Right hindlimb (tissue), 1 donor: ENCODE measurements at places on chromosomes 5 and 9.
A peak's percentile ranks its signal among the peaks of the same experiment; 100 is the strongest.

GRCh38 chr9:131237291-131237690 lies 39.0 kb downstream of the FAM78A start:
- no peak for DNase-seq

GRCh38 chr5:151966046-151966445 lies 41.4 kb upstream of the GLRA1 start:
- no peak for DNase-seq

- no peak for DNase-seq
Observed at GRCh38 chr5:124671193-124671592, 75.2 kb downstream of the ZNF608 start.

- DNase-seq: no peak
Observed at GRCh38 chr5:15183520-15183919, 311.9 kb upstream of the ANKH start.

GRCh38 chr9:126128494-126129142 lies 198.0 kb upstream of the MVB12B start:
- DNase-seq: no peak

DNA sequence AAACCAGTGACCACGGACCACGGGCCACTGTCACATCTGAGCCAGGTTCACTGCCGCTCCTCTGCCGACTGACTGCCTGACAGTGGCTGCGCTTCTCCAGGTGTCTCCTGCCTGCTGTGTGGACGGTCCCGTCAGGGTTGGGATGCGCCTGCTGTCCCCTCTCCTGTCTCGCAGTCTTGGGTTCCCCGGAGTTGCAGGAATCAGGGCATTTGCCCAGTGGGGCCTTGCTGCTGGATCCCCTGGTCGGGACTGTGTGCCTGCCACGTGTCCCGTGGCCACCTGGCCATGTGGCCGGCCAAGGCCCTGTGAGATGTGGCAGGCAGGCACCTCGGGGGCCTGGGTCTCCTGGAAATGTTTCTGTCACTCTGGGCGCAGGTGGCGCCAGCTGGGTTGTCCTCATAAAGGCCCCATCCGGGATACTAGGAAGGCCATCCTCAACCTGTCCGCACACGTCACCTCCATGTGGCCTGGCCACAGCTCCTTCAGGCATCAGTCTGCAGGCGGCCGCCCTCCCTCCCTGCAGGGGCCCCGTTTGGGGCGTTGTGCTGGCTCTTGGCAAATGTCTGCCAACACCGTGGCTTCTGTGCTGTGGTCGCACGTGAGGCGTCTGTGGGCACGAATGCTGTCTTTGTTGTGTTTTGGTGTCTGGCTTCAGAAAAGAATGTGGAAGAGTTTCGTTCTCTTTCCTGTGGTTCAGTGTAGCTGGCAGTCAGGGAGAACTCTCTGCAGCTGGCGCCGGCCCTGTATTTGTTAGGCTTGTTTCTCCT lies 6.4 kb upstream of the TOR4A start:
- peak; percentile 26 for DNase-seq

DNA sequence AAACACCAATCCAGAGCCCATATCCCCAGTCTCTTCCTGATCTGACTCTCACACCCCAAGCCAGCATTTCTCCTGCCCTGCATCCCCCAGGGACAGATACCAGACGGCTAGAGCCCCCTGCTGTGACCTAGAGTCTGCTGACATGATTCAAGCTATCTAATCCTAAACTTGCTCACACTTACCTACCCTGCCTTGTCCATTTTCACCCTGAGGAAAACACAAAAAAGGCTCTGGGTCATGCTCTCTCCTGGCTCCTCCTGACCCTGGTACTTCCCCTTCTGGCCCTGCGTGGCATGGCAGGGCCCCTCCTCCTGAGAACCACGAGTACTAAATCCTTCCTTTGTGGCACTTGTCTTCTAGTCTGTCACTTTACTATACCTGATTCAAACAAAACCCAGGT lies 2.8 kb upstream of the ARRDC1 start:
- DNase-seq: no peak

GRCh38 chr9:28782630-28783029 lies 1209.3 kb upstream of the C9orf72 start:
- DNase-seq: no peak

DNA sequence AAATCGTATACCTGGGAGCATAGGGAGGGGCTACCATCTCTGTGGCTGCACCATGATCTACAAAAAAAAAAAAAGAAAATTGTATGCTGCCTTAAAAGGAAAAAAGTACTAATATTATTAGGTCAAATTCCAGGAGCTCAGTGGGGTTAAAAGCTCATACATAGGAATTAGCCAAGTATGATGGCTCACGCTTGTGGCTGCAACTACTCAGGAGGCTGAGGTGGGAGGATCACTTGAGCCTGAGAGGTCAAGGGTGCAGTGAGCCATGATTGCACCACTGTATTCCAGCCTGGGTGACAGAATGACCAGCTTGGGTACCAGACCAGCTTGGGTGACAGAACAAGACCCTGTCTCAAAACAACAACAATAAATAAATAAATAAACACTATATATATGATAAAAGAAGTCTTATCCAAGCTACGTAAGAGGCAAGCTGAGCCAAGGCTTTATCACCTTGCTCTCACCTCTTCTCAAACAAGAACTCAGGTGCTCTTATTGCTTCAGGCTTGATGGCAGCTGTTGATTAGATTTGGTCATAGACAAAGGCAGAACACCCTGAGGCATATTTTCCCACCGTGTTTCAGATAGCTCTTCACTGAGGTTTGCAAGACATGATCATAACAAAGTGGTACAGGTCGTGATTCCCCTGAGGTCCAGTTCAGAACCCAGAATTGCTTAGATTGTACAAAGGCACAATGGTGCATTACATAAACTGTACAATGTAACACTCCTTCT lies 3.3 kb upstream of the FBXW11 start:
- no peak for DNase-seq

- DNase-seq: no peak
Observed at GRCh38 chr5:148937239-148937638, 110.8 kb downstream of the ADRB2 start.

- no peak for DNase-seq
Observed at GRCh38 chr5:147887930-147888329, 9.4 kb downstream of the SCGB3A2 start.

DNA sequence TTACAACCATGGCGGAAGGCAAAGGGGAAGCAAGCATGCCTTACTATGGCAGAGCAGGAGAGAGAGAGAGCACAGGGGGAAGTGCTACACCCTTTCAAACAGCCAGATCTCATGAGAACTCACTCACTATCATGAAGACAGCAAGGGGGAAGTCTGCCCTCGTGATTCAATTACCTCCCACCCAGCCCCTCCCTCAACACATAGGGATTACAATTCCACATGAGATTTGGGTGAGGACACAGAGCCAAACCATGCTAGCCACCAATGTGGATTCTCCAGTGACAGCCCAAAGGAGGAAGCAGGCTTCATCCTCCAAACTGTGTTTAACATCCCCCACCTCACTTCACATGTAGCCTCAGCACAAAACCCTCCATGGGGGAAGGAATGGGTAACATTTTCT lies 563.7 kb downstream of the CDK5RAP2 start:
- DNase-seq: no peak

GRCh38 chr5:142906863-142907671 lies 136.9 kb downstream of the ARHGAP26 start:
- DNase-seq: peak; percentile 77

DNA sequence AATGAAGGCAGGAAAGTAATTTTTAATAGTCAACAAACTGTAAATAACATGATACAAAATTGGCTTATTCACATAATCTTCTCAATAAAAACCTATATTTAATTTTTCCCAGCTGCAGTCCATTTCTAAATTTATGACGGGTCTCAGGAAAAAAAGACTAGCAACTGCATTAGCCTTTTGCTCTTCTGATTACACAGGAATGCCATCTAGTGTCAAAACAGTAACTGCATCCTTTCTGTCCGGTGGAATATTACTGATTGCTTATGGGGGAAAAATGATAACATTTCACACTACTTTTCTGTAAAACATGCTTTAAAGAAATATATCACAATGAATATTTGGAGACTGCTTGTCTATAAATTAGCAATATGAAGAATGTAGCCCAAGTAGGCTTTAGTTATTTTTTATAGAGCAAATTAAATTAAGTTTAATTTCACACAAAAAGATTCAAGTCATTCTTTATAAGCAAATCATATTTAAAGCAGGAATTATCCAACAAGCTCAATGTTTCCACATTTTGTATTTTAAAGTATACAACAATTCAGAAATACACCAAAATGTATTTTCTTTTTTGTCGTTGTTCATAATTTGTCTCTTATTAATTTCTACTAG lies 534.7 kb downstream of the CDH10 start:
- no peak for DNase-seq

DNA sequence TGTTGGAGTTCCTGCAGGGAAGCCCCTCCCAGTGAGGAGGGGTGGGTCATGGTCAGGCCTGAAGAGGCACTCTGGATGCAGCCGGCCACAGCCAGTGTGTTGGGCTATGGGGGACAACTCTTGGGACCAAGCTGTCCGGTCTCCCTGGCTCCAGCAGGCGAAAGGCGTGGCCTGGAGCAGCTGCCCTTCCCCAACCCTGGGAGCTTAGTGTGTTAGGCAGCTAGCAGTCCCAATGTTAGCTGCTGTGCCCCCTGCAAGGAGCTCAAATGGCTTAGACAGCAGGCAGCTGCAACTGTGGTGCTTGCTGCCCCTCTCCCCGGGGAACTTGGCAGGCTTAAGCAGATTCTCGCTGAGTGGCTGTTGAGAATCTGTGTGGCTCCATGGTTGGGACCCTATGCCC lies 67.5 kb upstream of the ACTBL2 start:
- peak; percentile 56 for DNase-seq

GRCh38 chr5:126414874-126415502 lies 8.2 kb upstream of the GRAMD2B start:
- peak; percentile 29 for DNase-seq

DNA sequence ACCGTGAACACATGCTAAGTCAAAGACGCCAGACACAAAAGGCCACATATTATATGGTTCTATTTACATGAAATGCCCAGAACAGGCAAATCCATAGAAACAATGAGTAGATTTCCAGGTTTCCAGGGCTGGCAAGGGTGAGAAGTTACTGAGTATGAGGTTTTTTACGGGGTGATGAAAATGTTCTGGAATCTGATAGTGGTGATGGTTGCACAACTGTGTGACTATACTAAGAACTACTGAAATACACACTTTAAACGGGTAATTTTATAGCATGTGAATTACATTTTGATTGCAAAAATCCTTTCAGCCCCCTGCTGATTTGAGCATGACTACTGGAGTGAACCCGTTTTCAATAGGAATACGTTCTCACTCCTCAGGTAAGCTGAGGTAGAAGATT lies 46.7 kb upstream of the TBC1D9B start:
- no peak for DNase-seq

DNA sequence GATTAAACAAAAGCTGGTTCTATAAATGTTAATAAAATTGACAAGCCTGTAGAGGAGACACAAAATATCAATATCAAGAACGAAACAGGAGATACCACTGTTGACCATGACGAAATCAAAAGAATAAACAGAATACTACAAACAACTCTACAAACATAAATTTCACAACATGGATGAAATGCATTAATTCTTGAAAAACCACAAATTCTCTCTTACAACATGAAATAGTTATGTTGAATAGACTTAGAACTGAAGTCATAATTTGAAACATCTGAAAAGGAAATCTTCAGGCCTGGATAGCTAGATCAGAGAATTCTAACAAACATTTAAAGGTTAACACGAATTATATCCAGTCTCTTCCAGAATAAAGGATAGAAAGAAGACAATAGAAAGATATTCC lies 6.9 kb upstream of the SPATA31C1 start:
- DNase-seq: no peak

DNA sequence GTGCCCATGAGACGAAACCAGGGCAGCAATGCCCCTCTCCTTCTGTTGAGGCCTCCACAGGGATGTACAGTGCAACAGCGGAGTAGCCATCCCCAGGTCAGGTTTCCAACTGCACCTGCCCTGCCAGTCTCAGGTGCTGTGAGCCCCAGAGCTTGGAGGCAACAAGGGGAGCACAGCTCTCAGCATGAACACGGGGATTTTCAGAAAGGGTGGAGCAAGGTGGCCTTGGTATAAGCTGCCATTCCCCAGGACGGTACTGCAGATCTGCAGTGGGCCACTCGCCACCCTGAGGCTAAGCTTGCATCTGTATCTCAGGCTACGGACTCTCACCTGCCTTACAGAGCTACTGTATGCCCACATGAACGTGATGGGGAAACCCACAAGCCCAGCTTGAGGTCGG lies 103.6 kb downstream of the GABBR2 start:
- DNase-seq: no peak

- DNase-seq: no peak
Observed at GRCh38 chr9:77417566-77417965, 230.6 kb downstream of the GNA14 start.

GRCh38 chr5:133930061-133930812 lies 38.2 kb downstream of the C5orf15 start:
- DNase-seq: peak; percentile 51

GRCh38 chr5:153079396-153079795 lies 411.1 kb upstream of the GRIA1 start:
- DNase-seq: no peak

- DNase-seq: peak; percentile 66
Observed at GRCh38 chr5:125043781-125044391, 297.4 kb upstream of the ZNF608 start.

- no peak for DNase-seq
Observed at GRCh38 chr5:118678746-118679145, 309.6 kb downstream of the DTWD2 start.

DNA sequence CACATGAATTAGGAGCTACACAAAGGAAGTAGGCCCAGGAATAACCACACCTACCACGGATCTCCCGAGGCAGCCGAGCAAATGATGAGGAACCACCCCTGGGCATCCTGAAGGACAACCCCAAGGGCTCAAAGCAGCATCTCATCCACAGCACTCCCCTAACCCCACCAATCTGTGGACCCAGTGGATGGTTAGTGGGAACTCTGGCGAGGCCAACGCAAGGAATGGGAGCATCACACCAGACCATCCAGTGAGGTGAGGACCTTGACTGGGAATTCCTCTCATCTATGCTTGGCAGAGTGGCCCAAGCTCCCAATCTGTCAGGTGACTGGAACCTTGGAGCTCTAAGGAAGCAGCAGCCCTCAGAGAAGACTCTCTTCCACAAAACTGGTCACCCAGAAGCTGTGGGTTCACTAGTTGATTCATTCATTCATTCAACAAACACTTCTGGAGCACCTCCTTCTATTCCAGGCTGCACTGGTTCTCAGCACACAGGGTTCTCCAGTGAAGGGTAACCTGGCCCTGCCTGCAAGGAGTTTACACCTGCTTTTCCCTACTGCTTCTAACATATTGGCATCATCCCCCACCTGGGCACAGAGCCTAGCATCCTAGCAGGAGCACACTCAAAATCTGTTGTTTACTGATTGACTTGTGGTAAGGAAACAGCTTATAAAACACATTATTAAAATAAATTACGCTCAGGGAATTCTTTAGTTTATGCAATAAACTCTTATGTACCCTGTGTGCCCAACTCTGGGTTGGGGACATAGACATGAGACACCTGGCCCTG lies 4.9 kb downstream of the ACSL6 start:
- DNase-seq: no peak
